Stimulated activated CD4-positive, alpha-beta T cell treated with anti-CD3 and anti-CD28 coated beads, TNF-alpha, amount 100 ng/mL, for 24 hours (primary cell): ENCODE measurements at places on chromosomes 6 and 20.

GRCh38 chr20:24418731-24419130 is 50.7 kb upstream of the SYNDIG1 start:
- DNase-seq: no peak

- DNase-seq: no peak
Observed at GRCh38 chr6:160007611-160008010, 38.7 kb downstream of the IGF2R start.

DNA sequence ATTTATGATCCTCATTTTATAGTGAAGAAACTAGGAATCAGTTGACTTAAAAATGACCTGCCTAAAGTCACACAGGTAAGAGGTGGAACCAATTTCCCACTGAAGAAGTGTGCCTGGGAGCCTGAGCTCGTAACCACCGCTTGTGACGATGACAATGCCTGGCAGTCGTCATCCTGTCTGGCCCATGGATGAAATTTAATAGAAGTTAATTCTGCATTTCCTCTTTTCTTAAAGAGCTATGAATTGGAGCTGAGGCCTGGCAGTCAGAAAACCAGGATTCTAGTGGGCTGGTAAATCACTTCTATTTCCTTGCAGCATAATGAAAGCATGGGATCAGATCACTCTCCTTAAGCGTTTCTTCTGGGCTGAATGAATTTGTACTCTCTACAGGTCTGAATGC is 200.0 kb upstream of the SGK1 start:
- no peak for DNase-seq

DNA sequence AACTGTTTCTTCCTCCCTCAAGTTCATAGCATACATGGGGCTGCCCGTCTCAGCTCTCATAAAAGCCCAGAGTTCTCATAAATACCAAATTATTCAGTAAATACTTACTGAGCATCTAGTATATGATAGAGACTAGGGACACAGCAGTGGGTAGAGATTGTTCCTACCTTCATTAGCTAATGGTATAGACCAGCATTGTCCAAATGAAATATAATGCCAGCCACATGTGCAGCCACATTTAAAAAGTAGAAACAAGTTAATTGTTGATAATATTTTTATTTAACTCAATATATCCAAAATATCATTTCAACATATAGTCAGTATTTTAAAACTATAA is 1.2 kb downstream of the TTLL9 start:
- DNase-seq: no peak

- no peak for DNase-seq
Observed at GRCh38 chr20:44410583-44411019, 55.1 kb downstream of the HNF4A start.

DNA sequence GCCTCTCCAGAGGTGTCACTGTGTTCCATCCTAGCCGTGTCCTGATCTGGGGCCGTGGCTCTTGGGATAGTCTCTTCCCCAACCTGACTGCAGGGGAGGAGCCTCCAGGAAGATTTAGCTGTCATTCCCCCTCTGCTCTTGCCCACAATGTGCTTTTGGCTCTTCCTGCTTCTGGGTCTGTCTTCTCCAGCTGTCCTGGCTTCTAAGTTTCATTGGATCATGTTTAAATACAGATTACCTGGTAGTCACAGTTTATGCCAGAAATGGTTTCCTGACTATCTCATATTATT is 139.1 kb downstream of the ZDHHC14 start:
- DNase-seq: no peak

DNA sequence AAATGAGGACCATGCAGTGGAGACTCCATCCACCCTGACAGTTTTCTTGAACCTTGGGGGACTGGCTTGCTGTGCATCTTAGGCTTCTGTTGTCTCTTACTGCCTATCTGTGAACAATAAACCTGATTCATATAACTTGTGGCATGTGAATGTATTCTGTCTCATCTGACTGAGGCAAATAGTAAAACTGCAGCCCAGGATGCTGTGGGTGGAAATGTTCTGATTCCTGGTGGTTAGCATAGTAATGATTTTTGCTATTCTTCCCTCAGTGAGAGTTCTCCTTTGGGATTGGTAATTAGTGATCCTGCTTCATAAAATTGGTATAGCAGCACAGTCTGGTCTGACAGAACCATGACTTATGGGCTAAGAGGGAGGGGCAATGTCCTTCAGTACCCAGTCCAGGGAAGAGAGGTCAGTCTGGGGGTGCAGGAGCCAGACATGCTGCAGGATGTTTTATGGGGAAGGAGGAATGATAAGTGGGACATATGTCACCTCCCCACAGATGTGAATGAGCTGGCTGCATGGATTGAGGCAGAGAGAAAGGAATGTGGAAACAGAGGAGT is 147.1 kb downstream of the OR2B2 start:
- no peak for DNase-seq

GRCh38 chr6:161439093-161439492 is 165.2 kb upstream of the AGPAT4 start:
- DNase-seq: no peak

DNA sequence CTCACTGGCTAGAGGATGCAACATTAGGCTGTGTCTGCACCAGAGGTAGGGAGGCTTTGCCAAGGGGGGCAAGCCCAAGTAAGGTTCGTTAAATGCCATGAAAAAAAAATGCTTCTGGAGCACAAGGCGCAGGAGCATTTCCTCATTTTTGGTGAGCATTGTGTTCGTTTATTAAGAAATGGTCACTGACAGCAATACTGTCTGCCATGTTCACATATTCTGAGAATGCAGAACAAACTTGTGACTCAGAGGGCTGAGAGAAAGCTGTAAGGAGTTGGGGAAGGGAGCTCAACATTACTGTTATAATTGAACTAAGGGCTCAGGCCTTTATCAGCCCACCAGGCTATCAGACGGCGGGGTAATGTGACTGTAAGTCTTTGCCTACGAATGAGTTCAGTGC is 465.4 kb upstream of the BTBD3 start:
- no peak for DNase-seq

- DNase-seq: no peak
Observed at GRCh38 chr6:126721581-126722160, 381.8 kb downstream of the CENPW start.

DNA sequence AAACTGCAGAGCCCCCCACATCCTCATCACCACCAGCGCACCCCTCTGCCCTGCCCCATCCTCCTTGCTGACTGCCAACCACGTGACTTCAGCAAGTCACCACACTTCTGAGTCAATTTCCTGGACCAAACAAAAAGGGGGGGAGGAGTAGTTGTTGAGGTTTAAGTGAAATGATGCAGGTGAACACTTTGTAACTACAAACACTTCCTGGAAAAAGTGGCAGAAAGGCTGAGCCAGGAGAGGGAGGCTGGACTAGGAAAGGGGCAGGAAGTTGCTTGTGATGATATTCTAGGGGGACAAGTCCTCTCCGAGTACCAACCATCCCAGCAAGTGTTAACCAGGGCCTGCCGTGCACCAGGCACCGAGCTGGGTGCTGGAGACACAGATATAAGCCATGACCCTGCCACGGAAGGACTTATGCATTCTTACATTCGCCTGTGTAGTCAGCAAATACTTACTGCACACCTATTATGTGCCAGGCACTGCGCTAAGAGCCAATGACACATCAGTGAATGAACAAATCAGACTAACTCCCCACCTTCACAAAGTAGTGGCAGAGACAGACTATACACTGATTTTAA is 67.3 kb downstream of the PREX1 start:
- peak; percentile 60 for DNase-seq

GRCh38 chr6:117592983-117593759 is 9.1 kb downstream of the GOPC start:
- DNase-seq: no peak

- no peak for DNase-seq
Observed at GRCh38 chr6:166664135-166664534, 37.1 kb upstream of the RPS6KA2 start.

- DNase-seq: no peak
Observed at GRCh38 chr6:17336425-17336824, 55.3 kb downstream of the RBM24 start.

DNA sequence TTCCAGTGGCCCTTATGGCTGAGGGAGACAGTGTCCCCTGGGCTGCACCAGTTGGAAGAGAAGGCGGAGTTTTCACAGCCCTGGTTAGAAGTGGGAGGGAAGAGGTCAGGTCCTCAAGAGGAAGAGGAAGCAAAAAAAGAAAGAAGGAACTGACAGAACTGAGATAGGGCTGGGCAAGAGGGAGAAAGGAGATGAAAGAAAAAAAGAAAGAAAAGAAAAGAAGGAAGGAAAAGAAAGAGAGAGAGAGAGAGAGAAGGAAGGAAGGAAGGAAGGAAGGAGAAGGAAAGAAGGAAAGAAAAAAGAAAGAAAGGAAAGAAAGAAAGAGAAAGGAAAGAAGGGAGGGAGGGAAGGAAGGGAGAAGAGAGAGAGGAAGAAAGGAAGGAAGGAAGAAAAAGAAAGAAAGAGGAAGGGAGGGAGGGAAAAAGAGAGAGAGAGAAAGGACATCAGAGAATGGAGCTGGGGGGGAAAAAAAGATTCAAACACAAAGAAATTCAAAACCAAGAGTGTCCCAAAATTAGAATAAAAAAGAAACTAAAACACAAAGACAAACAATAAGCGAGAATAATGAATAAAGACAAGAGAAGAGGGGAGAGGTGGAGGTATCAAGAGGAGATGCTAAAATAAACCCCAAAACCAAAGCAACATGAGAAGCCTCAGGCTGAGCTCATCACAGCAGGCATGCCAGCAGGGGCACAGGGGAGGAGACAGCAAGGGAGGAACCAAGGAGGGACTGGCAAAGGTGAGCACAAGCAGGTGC is 5.3 kb upstream of the FUCA2 start:
- DNase-seq: no peak

DNA sequence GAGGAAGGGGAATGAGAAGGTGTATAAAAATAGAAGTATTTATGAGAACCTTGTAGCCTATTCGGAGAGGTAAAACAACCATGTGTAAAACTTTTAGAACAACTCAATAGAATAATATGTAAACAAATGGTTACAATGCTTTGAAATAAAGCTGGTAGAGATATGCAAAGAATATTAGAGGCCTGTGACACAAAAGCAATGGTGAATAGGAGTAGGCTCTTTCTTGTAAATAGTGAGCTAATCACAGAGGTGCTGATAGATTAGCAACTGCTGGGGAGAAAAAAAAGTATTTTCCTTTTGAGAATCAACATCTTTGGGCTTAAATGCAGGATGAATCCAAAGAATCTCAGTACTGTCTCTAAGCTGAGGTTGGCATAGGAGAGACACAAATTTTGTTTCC is 7.0 kb downstream of the TMEM200A start:
- DNase-seq: no peak

DNA sequence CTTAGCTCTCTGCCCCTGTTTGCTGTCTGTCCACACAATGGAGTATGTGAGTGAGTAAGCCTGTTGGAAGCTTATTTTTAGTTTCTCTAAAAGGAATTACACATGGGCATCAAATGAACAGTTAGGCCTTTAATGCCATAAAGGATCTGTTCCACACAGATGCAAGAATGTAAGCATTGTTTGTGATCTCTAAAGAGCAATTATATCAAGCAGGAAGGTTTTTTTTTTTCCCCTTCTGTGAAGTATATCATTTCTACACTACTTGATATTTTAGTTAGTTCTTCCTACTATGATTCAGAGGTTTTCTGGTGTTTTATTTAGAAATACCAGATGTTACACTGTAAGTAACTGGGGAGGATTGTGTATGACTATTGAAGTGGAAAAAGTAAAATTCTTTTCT is 627.5 kb downstream of the COL12A1 start:
- no peak for DNase-seq

DNA sequence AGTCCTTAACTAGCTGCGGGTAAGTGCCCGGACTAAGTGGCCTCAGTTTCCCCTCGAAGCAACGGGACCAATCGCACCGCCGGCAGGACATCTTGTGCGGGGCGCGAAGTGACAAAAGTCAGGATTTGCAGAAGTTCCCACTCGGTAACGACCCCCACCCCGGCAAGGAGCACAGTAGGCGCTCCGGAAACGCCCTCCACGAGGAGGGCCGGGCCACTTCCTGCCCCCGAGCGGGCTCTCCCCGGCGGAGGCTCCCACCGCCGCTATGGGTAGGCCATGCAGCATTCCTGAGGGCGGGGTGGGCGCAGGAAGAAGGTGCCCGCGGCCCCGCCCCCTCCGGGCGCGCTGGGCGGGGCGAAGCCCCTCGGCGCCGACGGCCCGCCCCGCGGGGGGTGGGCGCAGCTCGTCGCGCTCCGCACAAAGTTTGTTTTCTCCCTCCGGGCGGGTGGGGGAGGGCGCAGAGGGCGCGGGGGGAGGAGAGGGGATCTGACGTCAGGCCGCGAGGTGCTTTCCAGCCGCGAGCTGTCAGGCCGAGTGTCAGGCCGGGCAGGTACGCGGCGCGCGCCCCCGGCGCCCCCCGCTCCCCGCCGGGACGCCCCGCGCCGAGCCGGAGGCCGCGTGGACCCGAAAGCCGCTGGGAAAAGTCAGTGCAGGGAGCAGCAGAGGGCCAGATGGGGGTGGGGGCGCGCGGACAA is at the start of gene TGIF2:
TGIF2 (plus strand) TSS at position 495 of the 695 bp plus-strand sequence. CDS start 5,178 bp downstream, outside the sequence.
- DNase-seq: peak; percentile 86

DNA sequence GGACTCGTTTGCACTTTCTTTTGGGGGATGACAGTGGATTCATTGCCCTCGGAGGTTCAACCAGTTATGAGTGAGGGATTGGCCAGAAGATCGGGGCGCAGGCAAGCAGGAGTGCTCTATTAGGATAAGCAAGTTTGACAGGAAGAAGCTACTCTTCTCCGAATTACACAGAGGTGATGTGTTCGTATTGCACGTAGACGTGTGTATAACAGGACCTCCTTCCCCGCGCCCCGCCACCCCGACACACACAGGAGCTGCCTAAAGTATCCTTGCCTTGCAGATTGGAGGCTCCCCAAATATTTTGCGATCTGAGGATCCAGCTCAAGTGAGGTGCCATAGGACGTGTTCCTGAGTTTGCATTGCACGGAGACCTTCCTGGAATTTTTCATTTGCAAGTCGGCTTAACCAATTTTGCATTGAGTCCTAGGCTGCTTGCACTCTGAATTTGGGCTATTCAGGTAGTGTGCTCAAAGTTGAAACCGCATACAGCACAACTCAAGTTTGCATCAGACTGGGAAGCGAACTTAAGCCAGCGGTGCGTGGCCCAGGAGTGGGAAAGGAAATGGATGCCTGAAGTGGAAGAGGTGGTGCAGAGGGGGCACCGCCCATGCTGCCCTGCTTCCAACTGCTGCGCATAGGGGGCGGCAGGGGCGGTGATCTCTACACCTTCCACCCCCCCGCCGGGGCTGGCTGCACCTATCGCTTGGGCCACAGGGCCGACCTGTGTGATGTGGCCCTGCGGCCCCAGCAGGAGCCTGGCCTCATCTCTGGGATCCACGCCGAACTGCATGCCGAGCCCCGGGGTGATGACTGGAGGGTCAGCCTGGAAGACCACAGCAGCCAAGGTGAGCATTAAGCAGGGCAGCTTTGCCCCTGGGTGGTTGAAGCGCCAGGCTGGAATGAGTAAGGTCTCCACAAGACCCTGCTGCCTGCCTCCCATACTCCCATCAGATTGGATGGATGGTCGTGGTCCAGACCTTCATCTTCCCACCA is 770 bp downstream of the TCF19 start:
- no peak for DNase-seq

GRCh38 chr20:20487811-20488210 is 119.9 kb downstream of the INSM1 start:
- no peak for DNase-seq

- DNase-seq: no peak
Observed at GRCh38 chr6:103105686-103106085, 1712.2 kb downstream of the GRIK2 start.

DNA sequence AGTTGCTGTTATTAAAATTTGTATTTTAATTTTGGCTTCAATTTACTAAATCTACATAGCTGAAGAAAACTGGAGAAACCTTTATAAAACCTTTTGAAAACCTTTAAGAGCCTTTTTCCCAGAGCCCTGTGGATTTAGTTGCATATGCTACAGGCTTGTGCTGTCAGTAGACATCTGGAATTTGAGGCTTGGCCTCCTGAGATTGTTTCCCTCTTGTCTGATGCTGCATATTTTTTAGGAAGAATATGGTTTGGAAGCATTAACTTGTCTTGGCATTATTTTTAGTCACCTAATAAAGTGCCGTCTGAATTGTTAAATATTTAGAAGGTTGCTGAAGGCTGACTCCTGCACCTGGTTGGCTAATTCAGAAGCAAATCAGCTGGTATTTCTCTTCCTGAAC is 369.4 kb downstream of the UTRN start:
- no peak for DNase-seq
